ENCODE measurements at places on chromosomes 1 and 21.
A peak's percentile ranks its signal among the peaks of the same experiment; 100 is the strongest.

- no peak for DNase-seq
Observed at GRCh38 chr1:1604374-1605033, 4.6 kb upstream of the FNDC10 start.

GRCh38 chr1:62228883-62229187 lies 34.2 kb downstream of the L1TD1 start:
- no peak for DNase-seq

DNA sequence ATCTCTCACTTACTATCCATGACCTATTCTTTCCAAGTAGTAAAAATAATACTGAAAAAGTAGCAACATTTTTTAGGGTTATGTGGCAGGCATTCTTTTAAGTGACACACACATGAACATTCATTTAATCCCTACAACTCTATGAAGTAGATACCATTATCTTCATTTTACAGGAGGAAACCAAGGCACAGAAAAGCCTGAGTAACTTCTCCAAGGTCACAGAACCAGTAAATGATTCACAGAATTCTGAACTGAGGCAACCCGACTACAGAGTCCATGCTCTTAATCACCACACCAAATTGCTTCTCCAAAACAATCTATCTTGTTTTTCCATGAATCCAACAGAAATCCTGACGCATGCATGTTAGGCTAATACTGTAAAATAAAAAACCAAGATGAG lies 17.5 kb downstream of the FUBP1 start:
- DNase-seq: no peak

- peak; percentile 5 for DNase-seq
Observed at GRCh38 chr1:63238721-63239120, 83.6 kb upstream of the FOXD3 start.

DNA sequence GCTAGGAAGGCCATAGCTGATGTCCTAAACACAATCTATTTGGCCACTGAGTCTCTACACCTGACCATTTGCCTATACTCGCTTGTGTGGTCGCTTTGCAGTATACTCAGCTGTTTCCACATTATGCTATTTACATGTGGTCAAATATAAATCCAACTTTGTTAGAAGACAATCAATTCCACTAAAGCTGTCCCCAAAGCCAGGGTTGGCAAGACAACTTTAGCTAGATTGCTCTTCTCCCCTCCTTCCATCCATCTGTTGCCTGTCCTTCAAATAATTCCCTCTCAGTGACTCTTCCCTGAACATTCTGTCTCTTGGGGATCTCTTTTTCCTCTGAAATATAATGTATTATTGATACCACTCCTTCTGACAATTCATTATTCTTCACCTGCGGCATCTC lies 30.1 kb downstream of the AVPR1B start:
- no peak for DNase-seq

- no peak for DNase-seq
Observed at GRCh38 chr1:6545276-6546112, 8.8 kb downstream of the NOL9 start.

- DNase-seq: no peak
Observed at GRCh38 chr1:109468903-109469302, 2.6 kb downstream of the SYPL2 start.

DNA sequence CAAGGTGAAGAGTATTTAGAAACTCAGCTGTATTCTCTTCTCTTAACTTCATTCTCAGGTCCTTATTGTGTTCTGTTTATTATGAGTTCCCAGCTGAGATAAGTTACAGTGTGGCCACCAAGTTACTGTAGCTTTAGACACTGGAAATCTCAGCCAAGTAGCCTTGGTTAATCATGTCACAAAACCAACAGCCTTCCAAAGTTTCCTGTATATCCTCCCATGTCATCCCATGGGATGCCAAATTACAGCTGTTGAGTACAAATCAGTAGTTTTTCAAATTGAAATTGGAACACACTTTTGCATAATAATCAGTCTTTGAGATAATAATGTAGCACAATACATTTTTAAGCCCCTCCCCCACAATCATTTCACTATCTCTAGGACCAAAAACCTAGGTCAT lies 10.7 kb downstream of the ADAMTS5 start:
- DNase-seq: no peak

DNA sequence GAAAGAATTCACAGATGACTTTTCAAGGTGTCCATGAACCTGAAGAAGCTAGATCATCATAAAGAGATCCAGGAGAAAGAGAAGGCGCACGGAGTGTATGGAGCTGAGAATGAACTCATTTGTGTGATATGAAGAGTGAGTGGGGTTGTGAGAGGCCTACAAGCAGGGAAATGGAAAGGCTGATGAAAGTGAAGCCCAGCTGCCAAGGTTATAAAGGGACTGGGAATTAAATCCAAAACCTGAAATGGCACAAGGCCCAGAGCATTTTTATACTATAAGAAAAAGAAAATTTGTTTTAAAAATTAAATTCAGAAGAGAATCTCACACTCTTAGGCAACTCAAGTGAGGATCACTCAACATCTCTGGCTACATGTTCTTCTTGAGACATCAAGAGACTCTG lies 43.4 kb downstream of the HSD3B1 start:
- no peak for DNase-seq

DNA sequence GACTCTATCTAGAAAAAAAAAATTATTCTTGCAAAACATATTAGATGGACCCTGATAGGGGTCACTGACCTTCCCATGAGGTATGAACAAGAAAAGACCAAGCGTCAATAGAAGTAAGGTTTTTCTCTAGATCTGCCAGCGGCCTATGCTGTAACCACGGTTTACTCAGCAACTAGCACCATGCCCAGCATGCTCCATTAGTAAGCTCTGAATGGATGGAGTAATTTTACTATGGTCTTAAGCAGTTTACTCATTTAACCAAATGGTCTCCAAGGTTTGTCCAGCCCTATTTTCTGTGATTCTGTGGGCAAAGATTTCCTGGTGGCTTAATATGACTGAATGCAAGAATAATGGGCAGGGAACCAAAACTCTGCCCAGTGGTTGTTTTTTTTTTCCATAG lies 113.9 kb downstream of the ADSS2 start:
- DNase-seq: no peak
